ENCODE measurements at places on chromosomes 16 and 17.

DNA sequence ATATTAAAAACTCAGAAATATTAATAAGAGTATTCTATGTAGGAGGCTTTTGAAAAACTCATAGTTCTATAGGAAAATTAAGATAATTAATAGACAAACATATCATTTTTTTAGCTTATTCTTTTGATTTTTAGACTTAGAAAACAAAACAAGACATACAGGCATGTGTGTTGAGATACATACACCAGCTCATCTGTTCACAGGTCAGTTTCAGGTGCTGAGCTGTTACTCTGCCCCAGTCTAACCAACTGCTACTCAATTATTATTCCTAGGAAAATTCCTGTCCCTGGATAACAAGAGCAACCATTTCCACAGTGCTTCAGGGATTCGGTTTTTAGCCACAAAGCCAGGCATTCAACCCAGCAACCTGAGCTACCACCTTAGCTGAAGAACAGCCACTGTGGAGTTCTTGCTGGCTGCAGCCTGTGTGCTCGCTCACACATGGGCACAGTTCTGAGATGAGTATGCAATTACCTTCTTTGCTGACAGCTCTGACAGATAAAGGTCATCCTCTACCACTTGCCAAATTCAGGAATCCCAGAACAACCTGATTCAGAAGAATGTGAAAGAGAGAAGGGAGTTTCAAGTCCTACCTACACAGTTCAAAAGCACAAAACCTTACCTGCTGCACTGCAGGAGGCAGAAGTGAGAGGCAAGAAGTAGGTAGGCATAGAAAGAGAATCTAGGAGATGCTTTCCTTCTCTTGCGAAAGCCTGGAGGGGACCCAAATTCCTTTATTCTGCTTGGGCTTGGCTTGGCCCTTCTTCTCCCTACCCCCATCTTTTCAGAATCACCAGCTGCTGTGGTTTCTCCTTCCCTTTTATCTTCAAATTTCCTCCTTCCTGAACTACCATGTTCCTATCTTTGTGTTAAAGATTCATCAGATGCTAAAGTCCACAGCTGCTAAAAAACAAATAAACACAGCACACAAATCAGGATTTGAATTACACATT lies 62.7 kb downstream of the TEX2 start:
- no peak for DNase-seq

DNA sequence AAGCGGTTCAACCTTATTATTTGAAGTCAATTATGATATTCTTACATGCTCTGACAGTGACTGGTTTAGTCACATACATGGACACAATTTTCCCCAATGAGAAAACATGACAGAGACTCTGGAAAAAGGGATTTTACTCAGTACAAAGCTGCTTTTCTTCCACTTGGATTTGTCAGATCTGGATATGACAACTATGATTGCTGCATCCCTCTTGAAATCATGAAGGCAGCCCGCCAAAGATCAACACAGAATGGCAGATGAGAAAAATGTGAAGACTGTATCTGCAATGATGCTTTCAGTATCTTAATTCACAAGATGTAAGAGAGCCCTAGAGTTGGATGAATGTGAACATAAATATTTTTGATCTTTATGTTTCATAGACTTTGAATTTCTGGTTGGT lies 439.6 kb downstream of the CDH8 start:
- DNase-seq, result no peak

DNA sequence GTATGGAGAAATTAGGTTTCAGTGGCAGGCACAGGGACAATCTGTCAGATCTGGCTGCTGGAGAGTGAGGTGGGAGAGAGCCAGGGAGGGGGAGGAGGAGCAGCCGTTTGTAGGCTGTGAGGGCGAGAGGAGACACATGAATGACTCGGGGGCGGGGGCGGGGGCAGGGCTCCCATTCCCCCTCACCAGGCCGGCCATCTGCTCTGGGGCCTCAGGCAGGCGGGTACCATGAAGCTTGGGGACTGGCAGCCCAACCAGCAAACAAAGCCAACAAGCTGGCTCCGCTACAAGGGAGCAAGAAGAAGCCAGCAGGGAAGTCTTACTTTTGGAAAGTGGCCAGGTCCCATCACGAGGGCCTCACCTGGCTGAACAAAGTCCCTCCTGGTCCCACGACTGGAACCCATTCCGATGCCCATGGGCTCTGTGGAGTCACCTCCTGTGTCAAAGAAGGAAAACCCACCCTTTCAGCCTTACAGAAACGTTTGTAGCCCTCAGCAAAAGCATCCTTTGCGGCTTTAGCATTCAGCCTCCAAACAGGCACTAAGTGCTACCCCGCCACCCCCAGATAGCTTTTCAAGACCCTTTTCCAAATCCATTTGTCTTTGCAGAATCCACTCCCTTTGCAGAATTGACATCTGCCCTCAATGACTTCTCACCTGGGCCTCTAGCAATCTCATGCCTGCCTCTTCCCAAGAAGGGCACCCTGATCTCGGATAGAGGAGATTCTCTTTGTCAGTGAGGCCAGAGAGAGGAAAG lies 9.2 kb upstream of the SSTR2 start:
- DNase-seq, result no peak

- no peak for DNase-seq
Observed at GRCh38 chr16:31010585-31011325, at the start of gene STX1B. Gene STX1B, minus strand, starts transcription at chr16:31010638. Its CDS starts 242 bp downstream, at chr16:31010396.

GRCh38 chr16:24140730-24141129 lies 115.4 kb upstream of the CACNG3 start:
- no peak for DNase-seq

DNA sequence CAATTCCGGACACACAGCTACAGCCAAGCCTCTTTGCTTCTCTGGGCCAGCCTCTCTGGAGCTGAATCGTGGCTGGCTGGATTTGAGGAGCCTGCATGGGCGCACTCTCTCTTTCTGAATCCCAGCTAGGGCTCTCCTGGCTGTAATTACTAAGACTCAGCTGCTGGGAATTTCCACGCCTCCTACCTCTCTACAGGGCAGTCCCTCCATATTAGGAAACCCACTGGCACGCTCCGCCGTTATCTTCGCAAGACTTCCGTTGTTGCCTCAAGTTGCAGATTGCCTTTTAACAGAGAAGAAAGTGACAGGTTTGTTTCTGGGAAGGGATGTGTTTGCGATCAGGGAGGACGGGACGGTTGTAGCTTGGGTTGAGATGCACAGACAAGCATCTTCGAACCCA lies 188.4 kb upstream of the NLRP1 start:
- no peak for DNase-seq

- peak; percentile 84 for DNase-seq
Observed at GRCh38 chr17:81711814-81712467, at the start of gene SLC25A10. Gene SLC25A10, plus strand, starts transcription at chr17:81712284. Its CDS starts 143 bp downstream, at chr17:81712427.

- peak; percentile 59 for DNase-seq
Observed at GRCh38 chr17:44917456-44917855, 2.2 kb upstream of the GFAP start.

GRCh38 chr16:79008869-79009179 lies 591.7 kb downstream of the MAF start:
- DNase-seq, result no peak

GRCh38 chr16:66894948-66895688 lies 14.8 kb downstream of the PDP2 start:
- peak; percentile 82 for DNase-seq

GRCh38 chr16:67013823-67014633 lies 14.9 kb upstream of the CBFB start:
- DNase-seq, result peak; percentile 87

DNA sequence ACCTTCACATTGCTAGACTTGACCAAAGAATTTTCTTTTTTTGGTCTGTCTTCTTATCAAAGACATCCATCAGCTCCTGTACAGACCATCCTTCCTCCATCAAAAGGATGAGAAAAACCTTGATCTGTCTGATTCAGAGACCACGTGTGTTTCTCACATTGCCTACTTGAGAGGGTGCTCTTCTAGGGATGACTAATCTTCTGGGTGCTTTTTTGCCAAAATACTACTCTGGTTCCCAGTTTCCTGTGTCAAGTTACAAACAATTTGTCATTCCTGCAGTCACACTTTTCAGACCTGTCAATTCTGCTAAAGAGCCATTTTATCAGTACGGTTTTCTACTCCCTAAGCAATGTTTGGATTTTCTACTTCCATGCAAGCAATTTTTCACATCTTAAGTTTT lies 492.2 kb downstream of the CDH11 start:
- no peak for DNase-seq
